ENCODE measurements at places on chromosomes 13 and 19. TPM values are rescaled to one million over a fixed set of nuclear protein-coding genes. Genes with fewer than 3 reads are reported as not detected.

ZNF91 gene
- total RNA-seq, result 19.6 TPM

FXYD1 gene
- total RNA-seq, result not detected

SMAD9 gene
- 11.8 TPM for total RNA-seq

INAFM1 gene
- total RNA-seq, result 0.48 TPM

ANKRD24 gene
- total RNA-seq, result 0.10 TPM

ACP7 gene
- total RNA-seq, result not detected

AMH gene
- 2.6 TPM for total RNA-seq

IL11 gene
- not detected for total RNA-seq

NBEA gene
- 1.7 TPM for total RNA-seq

C19orf38 gene
- total RNA-seq, result 0.38 TPM

MYBPC2 gene
- total RNA-seq, result not detected

ZNF426 gene
- 24.9 TPM for total RNA-seq

KIR2DL3 gene
- total RNA-seq, result not detected

LILRA1 gene
- not detected for total RNA-seq

KIR2DL1 gene
- not detected for total RNA-seq

CRX gene
- not detected for total RNA-seq

CNN1 gene
- total RNA-seq, result not detected

CEACAM6 gene
- total RNA-seq, result not detected

KLF5 gene
- 2.6 TPM for total RNA-seq

CEACAM20 gene
- 0.33 TPM for total RNA-seq

CGB1 gene
- total RNA-seq, result not detected

ZNF845 gene
- 6.9 TPM for total RNA-seq

MBNL2 gene
- total RNA-seq, result 148 TPM

LSR gene
- total RNA-seq, result 0.29 TPM

RNF17 gene
- not detected for total RNA-seq
